Stimulated activated CD4-positive, alpha-beta T cell treated with anti-CD3 and anti-CD28 coated beads, Interleukin-15, amount 100 ng/mL, for 24 hours (primary cell): ENCODE measurements at places on chromosomes 12 and 14.
A peak's percentile ranks its signal among the peaks of the same experiment; 100 is the strongest.

DNA sequence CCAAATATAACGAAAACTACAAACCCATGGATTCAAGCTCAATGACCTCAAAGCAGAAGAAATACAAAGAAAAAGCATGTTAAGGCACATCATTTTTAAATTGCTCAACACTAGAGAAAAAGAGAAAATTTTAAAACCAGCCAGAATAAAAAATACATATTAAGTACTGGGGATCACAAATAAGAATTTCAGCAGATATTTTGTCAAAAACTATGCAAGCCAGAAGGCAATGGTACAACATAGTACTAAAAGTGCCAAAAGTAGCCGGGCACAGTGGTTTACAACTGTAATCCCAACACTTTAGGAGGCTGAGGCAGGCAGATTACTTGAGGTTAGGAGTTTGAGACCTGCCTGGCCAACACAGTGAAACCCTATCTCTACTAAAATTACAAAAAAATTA, 10.2 kb downstream of the SGPP1 start:
- no peak for DNase-seq

DNA sequence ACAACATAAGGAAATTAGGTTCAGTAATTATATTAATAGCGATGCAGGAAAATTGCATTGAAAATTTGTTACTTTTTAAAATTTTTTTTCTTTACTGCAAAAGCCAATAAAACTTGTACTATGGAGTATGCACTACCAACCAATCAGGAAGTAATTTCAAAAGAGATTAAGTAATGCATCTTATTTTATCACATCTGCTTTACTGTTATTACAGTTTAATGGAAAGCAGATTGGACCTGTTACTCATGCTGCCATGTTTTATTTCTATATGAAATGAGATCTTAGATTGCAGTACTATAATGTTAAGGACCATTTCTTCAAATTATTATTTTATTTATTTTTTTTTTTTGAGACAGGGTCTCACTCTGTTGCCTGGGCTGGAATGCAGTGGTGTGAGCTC, 1.7 kb upstream of the STRN3 start:
- DNase-seq, result no peak

- no peak for DNase-seq
Observed at GRCh38 chr12:54035568-54036264, 2.9 kb downstream of the HOXC5 start.

DNA sequence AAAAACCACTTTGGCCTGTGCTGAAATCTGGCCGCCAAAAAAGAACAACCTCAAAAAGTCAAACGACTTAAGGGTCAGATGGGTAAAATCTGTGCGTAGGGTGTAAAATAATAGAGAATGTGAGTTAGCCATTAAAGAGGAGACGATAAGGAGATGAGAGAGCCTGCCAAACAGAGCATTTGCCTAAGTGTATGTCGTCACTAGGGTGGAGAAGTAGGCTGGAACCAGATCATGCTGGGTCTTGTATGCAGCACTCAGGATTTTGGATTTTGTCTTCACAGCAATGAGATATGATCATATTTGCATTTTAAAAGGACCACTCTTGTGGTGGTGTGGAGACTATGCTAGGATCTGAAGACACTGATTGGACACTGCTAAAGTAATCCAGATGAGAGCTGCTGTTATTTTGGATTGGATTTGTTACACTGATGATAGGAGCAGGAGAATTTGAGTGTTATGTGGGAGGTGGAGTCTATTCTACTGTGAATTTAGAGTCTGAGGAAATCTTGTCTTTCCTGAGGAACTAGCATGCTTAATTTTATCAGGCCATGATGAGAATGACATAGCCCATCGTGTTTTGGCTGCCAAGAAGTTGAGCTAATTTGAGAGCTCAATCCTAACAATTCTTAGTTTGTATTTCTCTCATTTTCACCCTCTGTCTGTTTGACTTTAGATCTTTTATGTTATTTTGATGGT, 24.8 kb upstream of the DBX2 start:
- no peak for DNase-seq

DNA sequence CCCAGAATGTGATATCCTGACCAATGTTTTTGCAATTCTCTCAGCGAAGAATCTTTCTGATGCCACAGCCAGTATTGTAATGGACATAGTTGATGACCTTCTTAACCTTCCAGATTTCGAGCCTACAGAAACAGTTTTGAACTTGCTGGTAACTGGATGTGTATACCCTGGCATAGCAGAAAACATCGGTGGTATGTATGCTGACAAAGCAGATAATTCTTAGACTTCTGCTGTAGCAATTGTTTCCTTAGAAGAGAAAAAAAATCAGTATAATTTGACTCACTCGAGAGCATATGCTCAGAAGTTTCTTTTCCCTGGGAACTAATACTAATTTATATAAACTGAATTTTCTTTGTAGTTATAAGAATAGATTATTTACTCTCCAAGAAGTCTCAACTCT, 58.2 kb downstream of the UTP20 start:
- DNase-seq, result no peak

- DNase-seq, result no peak
Observed at GRCh38 chr12:22627371-22627770, 2.4 kb downstream of the ETNK1 start.

- no peak for DNase-seq
Observed at GRCh38 chr14:52279408-52279807, 11.9 kb downstream of the PTGDR start.

- no peak for DNase-seq
Observed at GRCh38 chr14:105987563-105987962, 461.2 kb downstream of the TMEM121 start.

DNA sequence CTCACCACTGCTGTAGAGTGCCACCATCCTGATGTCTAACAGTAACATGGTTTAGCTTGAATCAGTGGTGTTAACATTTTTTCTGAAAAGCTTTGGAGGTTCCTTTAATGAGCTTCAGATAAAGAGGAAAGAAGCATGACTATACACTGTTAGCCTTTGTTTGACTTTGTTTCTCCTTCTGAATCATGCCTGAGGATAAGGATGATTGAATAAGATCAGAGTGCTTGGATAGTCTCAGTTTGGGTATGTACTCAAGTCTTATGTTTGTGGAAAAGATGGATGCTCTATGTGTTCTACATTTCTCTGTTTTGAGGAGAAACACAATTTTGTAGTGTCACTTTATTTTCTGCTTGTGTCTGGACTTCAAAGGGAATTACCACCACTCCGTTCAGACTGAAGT, 42.0 kb downstream of the GPATCH2L start:
- no peak for DNase-seq

GRCh38 chr12:27779920-27780611, at the start of the genes KLHL42 and MANSC4:
TSS of gene KLHL42 (plus strand) at chr12:27780233. CDS start at chr12:27780331, 98 bp downstream.
TSS of gene MANSC4 (minus strand) at chr12:27780236. CDS start at chr12:27771276, 8,960 bp downstream.
- DNase-seq, result peak; percentile 74

- DNase-seq, result no peak
Observed at GRCh38 chr14:30443368-30444007, 115.5 kb upstream of the G2E3 start.

DNA sequence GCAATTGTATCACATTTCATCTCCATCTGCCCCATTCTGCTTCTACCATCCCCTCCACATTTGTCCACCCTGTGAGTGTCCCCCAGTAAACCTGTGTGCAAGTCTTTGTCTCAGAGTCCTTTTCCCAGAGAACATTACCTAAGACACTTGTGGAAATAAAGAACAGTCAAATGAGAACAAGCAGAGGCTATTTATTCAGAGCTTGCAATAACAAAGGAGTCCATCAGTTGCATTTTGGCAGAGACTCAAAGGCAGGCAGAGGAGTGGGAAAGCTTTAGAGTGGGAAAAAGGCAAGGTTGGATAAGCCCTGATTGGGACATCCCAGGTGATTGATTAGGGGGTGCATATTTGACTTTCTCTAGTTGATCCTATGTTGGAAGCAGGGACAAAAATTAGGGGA, 18.2 kb upstream of the PPFIBP1 start:
- DNase-seq, result no peak
